Hepatocyte (in vitro differentiated cells): ENCODE measurements at places on chromosomes 1 and 21. TPM values are rescaled to one million over a fixed set of nuclear protein-coding genes. Genes with fewer than 3 reads are reported as not detected.

PLA2G5 gene
- polyA plus RNA-seq, result 29.4 and 40.7 TPM in 2 replicates

WNT9A gene
- polyA plus RNA-seq, result 0.40 and 1.5 TPM in 2 replicates

S100A8 gene
- 0.60 and 2.2 TPM in 2 replicates for polyA plus RNA-seq

KCNJ9 gene
- polyA plus RNA-seq, result not detected in 2 replicates

SEC16B gene
- 6.5 and 9.1 TPM in 2 replicates for polyA plus RNA-seq

EDARADD gene
- polyA plus RNA-seq, result 1.3 and 1.7 TPM in 2 replicates

FCRLB gene
- 0.60 and 1.5 TPM in 2 replicates for polyA plus RNA-seq

CR1 gene
- polyA plus RNA-seq, result not detected in 2 replicates

PADI4 gene
- polyA plus RNA-seq, result not detected in 2 replicates

CCDC17 gene
- polyA plus RNA-seq, result 0.73 and 1.4 TPM in 2 replicates

TMEM52 gene
- polyA plus RNA-seq, result 5.3 and 5.8 TPM in 2 replicates

PKP1 gene
- 0.04 and 0.11 TPM in 2 replicates for polyA plus RNA-seq

MMEL1 gene
- 1.8 TPM in 1 of 2 replicates, not detected in the other for polyA plus RNA-seq

TMPRSS15 gene
- not detected in 2 replicates for polyA plus RNA-seq

RAB3B gene
- 7.5 and 9.7 TPM in 2 replicates for polyA plus RNA-seq

OR2T35 gene
- polyA plus RNA-seq, result not detected in 2 replicates

LRRC38 gene
- polyA plus RNA-seq, result 14.0 and 26.7 TPM in 2 replicates

ERO1B gene
- polyA plus RNA-seq, result 3.6 TPM in 2 replicates

TARBP1 gene
- 12.2 and 12.8 TPM in 2 replicates for polyA plus RNA-seq

LAMB3 gene
- polyA plus RNA-seq, result 48.8 and 55.9 TPM in 2 replicates

RIIAD1 gene
- 2.3 TPM in 1 of 2 replicates, not detected in the other for polyA plus RNA-seq

GRIK3 gene
- not detected in 2 replicates for polyA plus RNA-seq

LGR6 gene
- polyA plus RNA-seq, result 1.1 and 1.5 TPM in 2 replicates

UBL4B gene
- not detected in 2 replicates for polyA plus RNA-seq

SH2D5 gene
- polyA plus RNA-seq, result 0.71 and 1.1 TPM in 2 replicates

TDRD5 gene
- not detected in 2 replicates for polyA plus RNA-seq

CA14 gene
- 6.0 and 7.3 TPM in 2 replicates for polyA plus RNA-seq

ADAMTS4 gene
- polyA plus RNA-seq, result 4.4 and 6.1 TPM in 2 replicates

DNAJC16 gene
- polyA plus RNA-seq, result 9.5 and 9.6 TPM in 2 replicates

NBPF10 gene
- 0.76 and 1.1 TPM in 2 replicates for polyA plus RNA-seq

TAL1 gene
- polyA plus RNA-seq, result 0.68 TPM in 1 of 2 replicates, not detected in the other
